Head of caudate nucleus (tissue), 42 donors: ENCODE measurements at places on chromosomes 2 and 18.

GRCh38 chr2:145644820-145645302, 1124.9 kb upstream of the ZEB2 start:
- no peak for DNase-seq

GRCh38 chr2:127455566-127456493, 37.6 kb downstream of the PROC start:
- DNase-seq = no peak

GRCh38 chr18:73891572-73892421, 255.8 kb downstream of the FBXO15 start:
- peak; percentile 31 for DNase-seq

DNA sequence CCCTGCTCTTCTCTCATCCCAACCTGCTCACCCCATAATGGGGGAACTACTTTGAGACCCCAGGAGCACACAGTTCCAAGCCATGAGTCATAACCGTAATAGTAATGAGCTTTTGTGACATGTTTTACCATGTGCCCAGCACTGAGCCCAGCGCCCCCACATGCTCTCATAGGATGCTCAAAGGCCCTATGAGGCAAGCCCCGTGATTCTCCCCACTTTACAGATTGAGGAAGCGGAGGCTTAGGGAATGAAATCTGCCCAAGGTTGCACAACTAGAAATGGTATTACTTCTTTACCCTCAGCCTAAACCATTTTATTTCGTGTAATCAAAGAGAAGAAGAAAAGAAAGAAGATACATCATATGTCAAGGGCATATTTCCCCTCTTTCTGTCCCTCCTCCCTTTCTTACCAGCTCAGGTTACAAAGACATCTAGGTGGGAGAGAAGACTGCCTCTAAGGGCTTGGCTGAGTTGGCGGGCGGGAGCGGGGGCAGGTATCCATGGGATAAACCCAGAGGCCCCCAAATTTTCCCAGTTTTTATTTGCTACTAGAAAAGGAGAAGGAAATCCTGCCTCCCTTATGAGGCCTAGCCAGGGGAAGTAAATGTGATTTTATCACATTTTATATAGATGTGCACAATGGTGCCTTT, 24.2 kb downstream of the BCL11A start:
- no peak for DNase-seq

- DNase-seq = no peak
Observed at GRCh38 chr18:41973983-41974382, 18.9 kb downstream of the PIK3C3 start.

DNA sequence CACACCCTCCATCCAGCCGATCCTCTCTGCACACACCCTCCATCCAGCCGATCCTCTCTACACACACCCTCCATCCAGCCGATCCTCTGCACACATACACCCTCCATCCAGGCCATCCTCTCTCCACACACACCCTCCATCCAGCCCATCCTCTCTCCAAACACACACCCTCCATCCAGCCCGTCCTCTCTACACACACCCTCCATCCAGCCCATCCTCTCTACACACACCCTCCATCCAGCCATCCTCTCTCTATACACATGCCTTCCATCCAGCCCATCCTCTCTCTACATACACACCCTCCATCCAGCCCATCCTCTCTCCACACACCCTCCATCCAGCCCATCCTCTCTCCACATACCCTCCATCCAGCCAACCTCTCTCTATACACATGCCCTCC, 83.1 kb downstream of the EIPR1 start:
- DNase-seq = no peak

- no peak for DNase-seq
Observed at GRCh38 chr2:12035029-12035720, 288.7 kb downstream of the LPIN1 start.

- DNase-seq = no peak
Observed at GRCh38 chr2:9334761-9335160, 88.6 kb downstream of the ITGB1BP1 start.

GRCh38 chr2:63914311-63914710, 72.6 kb downstream of the UGP2 start:
- DNase-seq = no peak

GRCh38 chr2:20065885-20066602, 14.6 kb upstream of the LAPTM4A start:
- no peak for DNase-seq

DNA sequence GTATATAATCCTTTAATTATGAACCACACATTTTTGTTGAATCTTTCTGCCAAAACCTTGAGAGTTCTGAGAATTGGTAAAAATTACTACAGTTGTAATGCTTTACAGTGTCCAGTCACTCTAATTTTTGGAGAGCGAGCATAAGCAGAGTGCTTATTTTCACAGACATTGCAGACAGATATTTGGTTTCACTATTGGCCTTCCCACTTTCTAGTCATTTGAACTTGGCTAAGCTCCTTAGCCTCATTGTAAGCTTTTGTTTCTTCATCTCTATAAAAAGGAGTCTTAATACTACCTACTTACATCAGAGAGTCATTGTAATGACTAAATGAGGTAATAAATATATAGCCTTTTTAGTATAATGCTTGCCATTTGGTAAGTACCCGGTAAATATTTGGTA, 80.4 kb downstream of the LCLAT1 start:
- DNase-seq = no peak

DNA sequence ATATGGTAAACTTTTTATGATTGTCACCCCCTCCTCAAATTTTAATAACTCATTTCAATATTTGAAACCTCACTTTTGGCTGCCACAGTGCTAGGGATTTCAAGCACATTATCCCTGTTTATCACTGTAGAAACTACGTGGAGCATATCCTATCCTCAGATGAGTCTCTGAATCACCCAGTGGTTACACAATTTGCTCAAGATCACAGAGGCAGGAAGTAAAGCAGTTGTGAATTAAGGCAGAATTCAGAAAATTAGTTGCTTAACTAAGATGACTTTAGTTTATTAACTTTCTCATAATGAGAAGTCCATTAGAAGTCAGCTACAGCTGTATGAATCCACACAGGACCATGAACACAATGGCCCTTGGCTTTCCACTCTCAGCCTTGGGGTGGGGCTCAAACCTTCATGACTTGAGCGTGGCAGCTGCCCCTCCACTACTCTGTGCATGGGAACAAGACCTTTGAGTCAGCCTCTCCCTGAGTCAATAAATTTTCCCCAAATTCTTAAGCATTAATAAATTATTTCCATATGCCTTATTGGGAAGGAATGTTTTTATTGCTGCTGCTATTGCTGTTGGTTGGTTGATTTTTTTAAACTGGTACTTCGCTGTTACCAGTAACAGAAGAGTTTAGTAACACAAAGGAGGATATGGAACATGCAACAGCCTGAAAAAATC, 369.0 kb downstream of the CBLN2 start:
- DNase-seq = no peak

- no peak for DNase-seq
Observed at GRCh38 chr2:127153691-127154158, 46.8 kb upstream of the BIN1 start.

DNA sequence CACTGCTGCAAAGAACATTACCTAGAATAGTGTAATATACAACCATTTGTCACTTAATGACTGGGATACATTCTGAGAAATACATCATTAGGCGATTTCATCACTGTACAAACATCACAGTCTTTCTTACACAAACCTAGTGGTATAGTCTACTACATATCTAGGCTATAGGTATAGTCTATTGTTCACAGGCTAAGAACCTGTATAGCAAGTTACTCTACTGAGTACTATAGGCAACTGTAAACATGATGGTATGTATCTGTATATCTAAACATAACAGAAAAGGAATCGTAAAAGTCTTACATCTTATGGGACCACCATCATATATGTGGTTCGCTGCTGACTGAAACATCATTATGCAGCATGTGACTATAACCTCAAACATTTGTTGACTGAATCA, 21.4 kb downstream of the SP3 start:
- no peak for DNase-seq

DNA sequence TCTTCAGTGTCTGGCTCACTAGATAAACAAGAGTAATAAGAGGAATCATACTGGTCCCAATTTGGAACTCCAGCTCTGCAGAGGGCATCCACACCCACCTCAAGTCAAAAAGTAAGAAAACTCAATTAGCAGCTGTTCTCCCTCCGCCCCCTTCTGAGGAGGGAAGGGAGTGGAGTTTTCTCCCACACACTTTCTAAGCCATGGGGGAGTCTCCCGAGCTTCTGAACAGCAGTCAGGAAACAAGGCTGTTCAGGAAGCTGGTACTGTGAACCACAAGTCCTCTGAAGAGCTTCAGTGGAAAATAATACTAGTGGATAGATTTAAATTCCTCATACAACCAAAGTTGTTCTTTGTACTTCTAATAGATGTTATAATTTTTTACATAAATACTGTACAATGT, 32.9 kb upstream of the SPTBN1 start:
- DNase-seq = peak; percentile 65

DNA sequence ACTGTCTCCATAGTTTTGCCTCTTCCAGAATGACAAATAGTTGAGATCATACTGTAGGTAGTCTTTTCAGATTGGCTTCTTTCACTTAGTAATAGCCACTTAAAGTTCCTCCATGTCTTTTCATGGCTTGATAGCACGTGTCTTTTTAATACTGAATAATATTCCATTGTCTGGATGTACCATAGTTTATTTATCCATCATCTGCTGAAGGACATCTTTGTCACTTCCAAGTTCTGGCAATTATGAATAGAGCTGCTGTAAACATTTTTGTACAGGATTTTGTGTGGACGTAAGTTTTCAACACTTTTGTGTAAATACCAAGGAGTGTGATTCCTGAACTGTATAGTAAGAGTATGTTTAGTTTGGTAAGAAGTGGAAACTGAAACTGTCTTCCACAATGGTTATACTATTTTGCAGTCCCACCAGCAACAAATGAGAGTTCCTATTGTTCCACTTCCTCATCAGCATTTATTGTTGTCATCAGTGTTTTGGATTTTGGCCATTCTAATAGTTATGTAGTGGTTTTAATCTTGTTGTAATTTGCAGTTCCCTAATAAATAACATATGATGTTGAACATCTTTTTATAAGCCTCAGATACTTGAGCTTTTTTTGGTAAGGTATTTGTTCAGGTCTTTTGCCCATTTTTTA, 18.9 kb downstream of the LTBP1 start:
- no peak for DNase-seq

DNA sequence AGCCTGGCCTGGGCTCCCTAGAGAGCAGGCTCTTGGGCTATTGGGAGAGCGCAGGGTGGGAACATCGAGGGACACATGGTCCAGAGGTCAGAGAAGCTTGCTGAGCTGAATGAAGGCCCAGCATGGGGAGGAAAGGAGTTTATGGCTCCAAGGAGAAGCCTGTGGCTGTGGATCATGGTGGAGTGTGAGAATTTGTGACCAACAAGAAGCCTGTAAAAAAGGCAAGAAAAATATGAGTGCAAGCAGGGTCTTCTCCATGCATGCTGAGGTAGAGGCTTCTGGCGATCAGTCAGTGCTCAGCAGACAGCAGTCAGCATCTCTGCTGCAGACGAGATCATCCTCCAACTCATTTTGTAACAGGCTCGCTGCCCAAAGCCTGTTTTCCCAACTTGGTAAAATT, 1.3 kb upstream of the SCYGR3 start:
- no peak for DNase-seq

DNA sequence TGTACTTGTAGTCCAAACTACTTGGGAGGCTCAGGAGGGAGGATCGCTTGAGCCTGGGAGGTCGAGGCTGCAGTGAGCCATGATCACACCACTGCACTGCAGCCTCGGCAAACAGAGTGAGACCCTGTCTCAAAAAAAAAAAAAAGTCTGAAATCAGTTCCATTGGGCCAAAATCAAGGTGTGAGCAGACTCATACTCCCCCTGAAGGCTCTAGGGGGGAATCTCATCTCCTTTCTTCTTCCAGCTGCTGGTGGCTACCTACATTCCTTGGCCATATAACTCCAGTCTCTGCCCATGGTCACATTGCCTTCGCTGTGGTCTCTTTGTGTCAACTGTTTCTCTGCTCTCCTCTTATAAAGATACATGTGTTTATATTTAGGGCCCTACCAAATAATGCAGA, 234.0 kb downstream of the LRRTM1 start:
- DNase-seq = no peak

- DNase-seq = no peak
Observed at GRCh38 chr2:188456114-188456909, 164.6 kb downstream of the GULP1 start.

DNA sequence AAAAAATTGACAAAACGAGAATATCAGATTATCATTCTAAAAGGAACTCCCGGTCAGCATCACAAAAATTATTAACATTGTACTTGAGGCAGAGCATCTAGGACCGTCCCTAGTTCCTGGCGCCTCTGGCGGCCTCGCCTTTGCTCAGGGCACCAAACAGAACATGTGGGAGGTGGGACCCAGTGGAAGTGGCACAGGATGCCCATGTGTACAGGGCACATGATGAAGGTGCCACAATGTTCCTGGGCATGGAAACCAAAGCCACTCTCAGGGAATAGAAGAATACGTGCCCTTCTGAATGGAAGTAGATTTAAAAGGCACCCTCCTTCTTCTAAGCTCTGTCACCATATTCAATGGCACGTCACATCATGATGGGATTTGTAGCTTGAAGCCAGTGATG, 30.1 kb upstream of the MARCO start:
- no peak for DNase-seq

DNA sequence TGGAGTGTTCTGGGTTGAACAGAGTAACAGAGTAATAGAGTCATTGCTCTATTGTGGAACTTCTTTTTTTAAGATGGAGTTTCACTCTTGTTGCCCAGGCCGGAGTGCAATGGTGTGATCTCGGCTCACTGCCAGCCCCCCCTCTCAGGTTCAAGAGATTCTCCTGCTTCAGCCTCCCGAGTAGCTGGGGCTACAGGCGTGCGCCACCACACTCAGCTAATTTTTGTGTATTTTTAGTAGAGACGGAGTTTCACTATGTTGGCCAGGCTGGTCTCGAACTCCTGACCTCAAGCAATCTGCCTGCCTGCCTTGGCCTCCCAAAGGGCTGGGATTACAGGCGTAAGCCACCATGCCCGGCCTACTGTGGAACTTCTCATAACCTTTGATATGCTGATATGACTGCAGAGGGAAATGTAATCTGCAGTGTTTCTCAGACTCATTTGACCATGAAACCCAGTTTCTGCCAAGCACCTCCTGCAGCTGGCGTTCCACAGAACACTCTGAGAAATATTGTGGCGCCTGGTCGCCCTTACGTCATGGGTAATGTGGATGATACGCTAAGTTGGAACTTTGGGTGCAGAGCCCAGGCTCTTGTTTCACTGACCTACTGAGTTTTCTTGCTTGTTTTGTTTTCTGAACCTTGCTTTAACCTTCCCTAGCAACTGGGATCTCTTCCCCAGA, 213.8 kb downstream of the BCL2 start:
- no peak for DNase-seq
